ENCODE measurements at places on chromosomes 1 and 21.
A peak's percentile ranks its signal among the peaks of the same experiment; 100 is the strongest.

DNA sequence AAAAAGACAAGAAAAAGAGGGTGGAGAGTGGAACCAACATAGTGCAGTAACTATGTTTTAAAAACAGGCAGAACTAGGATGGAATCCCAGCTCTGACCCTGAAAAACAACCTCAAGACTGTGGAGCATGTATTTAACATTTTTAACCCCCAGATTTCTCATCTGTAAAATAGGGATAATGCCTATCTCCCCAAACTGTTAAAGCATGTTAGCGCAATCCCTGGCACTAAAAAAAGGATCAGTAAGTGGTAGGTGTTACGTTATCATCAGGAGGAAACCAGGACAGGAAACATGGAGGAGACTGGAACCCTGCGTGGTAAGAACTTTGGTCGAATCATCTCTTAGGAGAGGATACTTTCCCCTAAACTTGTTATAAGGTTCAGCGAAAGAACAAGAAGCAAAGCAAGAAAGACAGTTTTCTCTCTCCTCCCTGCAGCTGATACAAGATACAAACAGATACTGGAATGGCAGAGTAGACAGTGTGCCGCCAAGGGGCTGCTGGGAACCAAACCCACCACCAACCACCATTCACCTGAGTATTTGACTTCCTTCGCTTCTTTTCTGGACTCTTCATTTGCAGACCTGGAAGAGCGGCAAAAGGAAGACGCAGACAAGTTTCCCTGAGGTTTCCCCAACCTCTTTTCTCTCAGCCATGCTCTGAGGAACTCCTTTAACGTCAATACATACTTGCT is 991 bp downstream of the PYGO2 start:
- DNase-seq: no peak

DNA sequence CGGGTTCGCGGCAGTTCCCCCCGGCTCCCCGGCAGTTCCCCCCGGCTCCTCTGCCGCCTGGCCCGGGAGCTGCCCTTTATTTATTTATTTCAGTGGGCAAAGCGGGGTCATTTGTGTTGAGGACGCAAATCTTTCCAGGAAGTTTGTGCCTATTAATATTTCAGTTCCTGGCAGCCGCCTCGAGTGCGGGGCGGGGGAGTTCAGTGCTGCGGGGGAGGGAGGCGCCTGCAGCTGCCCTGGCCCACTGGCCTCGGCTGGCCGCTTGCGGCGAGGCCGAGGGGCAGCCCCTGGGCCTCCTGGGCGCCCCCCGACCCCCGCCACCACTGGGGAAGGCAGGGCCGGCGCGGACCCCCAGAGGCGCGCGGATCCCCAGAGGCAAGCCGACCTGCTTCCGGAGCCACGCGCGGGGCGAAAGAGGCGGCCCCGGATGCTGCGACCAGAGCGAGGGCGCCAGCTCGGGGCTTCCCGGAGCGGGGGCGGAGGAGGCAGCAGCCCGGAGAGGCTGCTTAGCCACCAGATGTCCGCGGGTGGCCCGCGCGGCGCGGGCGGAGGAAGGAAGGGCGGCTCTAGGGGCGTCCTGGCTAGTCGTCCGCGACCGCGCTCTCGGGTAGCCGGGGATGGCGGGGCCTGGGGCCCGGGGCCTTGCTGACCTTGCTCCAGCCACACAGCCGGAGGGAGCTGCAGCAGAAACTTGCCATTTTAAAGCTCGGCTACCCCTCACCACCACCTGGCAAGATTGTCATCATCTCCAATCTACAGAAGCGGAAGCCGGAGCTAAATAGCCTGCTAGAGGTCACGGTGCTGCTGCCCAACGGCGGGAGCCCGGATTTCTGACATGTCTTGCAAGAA is 48.0 kb downstream of the H3-3A start:
- peak; percentile 72 for DNase-seq

GRCh38 chr1:22123071-22123390 is 19.9 kb downstream of the WNT4 start:
- no peak for DNase-seq

DNA sequence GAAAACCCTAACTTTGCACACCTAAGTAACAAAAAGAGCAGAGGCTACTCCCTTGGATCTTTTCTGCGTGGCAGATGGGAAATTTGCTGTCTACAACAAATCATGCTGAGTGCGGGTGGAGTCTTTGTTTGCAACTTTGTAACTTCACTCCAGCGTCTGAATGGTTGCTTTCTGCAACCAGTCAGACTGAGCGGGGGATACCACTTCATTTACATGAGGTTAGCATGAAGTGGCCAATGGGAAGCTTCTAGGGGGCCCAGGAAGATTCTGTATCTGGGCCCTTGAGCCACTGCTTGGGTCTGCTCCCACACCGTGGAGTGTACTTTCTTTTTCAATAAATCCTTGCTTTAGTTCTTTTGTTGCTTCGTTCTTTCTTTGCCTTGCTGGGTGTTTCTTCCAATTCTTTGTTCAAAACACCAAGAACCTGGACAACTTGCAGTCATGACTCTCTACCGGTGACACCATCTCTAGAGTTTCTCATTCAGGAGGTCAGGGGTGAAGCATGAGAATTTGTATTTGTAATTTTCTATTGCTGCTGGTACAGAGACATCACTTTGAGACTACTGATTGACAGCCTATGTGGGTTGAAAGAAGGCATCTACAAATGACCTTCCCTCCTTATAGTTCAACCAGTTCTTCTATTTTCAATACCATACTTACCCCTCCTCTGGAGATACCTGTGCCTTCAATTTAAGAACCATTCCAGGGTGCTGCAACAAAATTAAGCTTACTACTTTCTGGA is 55.8 kb upstream of the RC3H1 start:
- DNase-seq: no peak

- no peak for DNase-seq
Measured at GRCh38 chr1:40161888-40162397, 756 bp downstream of the RLF start.

GRCh38 chr1:199302554-199302953 is 663.7 kb downstream of the PTPRC start:
- DNase-seq: no peak

GRCh38 chr1:227192163-227192562 is 126.1 kb downstream of the CDC42BPA start:
- peak; percentile 61 for DNase-seq

DNA sequence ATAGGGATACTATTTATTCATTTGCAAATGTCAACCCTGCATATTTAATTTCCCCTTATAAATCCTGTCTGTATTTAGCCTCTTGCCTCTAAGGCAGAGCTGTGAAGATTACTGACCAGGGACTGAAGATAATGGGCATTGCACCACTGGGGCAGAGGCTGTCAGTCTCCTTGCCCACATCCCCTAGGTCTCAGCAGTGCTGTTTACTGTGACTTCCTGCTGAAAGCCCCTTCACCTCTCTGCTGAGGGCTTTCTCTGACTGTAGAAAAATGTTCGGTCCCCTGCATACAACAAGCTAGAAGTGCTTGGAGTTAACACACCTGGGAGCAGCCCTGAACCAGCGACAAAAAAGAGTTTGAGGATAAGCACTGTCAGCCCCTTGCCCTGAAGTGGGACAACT is 28.8 kb downstream of the SLC5A9 start:
- no peak for DNase-seq

GRCh38 chr1:3275471-3276340 is 178.8 kb upstream of the ARHGEF16 start:
- DNase-seq: no peak

GRCh38 chr21:30081506-30081905 is 85.1 kb downstream of the CLDN17 start:
- no peak for DNase-seq

GRCh38 chr1:46903481-46903880 is 37.8 kb downstream of the CYP4A11 start:
- DNase-seq: no peak

GRCh38 chr1:243818978-243819377 is 31.1 kb downstream of the AKT3 start:
- DNase-seq: no peak

- no peak for DNase-seq
Measured at GRCh38 chr1:180886338-180886737, 26.4 kb upstream of the KIAA1614 start.

DNA sequence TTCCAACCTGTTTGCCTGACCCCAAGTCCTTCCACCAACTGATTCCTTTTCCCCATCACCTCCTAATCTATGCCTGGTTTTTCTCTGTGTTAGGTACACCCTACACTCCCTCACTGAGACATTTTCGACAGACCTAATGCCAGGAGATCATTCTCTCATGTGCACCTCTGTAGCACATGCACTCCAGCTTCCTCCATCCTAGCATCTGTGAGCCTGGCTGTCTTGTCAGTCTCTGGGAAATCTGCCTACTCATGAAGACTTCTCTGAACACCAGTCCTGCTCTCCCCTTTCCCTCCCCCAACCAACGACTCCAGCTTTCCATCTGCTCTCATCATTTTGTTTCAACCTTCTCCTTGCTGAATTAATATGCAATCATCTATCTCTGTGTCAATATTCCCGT is 987 bp downstream of the MED8 start:
- no peak for DNase-seq

GRCh38 chr21:9759972-9760371 is 761.4 kb upstream of the TPTE start:
- no peak for DNase-seq

- no peak for DNase-seq
Measured at GRCh38 chr1:149846593-149847466, 52.5 kb upstream of the BOLA1 start.

- DNase-seq: no peak
Measured at GRCh38 chr1:46183079-46183847, 7.0 kb upstream of the P3R3URF start.

DNA sequence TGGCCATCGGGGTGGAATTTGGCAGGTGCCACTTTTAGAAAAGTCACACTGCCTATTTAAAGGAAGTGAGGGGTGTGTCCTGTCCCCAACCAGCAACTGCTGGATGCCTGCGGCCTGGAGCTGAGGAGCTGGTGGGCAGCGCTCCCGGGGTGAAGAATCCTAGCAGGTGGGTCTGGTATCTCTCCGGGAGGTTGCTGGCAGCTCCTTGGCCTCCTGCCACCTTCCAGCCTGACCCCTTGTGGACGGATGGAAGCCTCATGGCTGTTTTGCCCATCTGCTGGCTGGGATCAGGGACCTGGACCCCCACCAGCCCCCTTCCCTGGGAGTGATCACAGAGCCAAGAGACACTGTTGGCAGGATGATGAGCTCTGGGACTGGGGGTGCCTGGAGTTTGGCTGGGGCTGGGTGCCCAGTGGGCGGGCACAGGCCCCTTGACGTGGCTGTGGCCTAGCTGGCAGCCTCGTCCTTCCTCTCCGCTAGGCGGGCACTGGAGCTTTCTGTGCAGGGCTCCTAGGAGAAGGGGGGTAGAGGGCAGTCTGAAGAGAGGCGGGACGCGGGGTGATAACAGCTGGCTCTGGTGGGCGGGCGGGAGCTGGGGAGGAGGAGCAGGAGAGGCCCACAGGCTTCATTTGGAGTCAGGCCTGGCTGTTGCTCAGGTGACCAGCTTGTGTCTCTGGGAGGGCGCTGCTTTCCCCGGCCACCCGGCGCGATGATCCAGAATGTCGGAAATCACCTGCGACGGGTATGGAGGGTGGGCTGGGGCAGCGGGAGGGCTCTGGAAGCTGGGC is at the start of gene ACOT11:
TSS of gene ACOT11 (plus strand) at position 628 of the 788 bp plus-strand sequence. CDS start at position 710, 82 bp downstream.
- DNase-seq: no peak

DNA sequence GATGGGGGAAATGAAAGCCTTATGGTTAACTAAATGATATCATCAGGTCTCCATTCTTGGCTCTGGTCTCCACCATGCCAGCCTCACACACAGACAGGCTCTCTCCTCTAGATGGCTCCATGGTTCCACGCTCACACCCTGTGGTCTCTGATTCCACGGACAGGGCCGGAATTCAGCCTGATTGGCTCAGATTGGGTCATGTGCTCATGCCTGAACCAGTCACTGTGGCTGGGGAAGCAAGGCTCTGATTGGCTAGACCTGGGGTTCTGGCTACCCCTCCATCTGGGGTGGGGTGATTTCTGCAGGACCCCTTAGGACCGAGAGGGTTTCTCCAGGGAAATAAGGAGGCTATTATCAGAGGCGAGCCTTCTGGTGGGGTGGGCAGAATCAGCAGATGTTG is 277.0 kb downstream of the PTPRU start:
- peak; percentile 28 for DNase-seq

- no peak for DNase-seq
Measured at GRCh38 chr1:223201967-223202366, 58.9 kb upstream of the TLR5 start.

- DNase-seq: peak; percentile 45
Measured at GRCh38 chr1:10429868-10430215, 391 bp upstream of the CENPS start.

Measured in activated CD4-positive, alpha-beta T cell treated with anti-CD3 and anti-CD28 coated beads for 48 hours (primary cell).